ENCODE measurements at places on chromosomes 2 and 18. TPM values are rescaled to one million over a fixed set of nuclear protein-coding genes. Genes with fewer than 3 reads are reported as not detected.

DNA sequence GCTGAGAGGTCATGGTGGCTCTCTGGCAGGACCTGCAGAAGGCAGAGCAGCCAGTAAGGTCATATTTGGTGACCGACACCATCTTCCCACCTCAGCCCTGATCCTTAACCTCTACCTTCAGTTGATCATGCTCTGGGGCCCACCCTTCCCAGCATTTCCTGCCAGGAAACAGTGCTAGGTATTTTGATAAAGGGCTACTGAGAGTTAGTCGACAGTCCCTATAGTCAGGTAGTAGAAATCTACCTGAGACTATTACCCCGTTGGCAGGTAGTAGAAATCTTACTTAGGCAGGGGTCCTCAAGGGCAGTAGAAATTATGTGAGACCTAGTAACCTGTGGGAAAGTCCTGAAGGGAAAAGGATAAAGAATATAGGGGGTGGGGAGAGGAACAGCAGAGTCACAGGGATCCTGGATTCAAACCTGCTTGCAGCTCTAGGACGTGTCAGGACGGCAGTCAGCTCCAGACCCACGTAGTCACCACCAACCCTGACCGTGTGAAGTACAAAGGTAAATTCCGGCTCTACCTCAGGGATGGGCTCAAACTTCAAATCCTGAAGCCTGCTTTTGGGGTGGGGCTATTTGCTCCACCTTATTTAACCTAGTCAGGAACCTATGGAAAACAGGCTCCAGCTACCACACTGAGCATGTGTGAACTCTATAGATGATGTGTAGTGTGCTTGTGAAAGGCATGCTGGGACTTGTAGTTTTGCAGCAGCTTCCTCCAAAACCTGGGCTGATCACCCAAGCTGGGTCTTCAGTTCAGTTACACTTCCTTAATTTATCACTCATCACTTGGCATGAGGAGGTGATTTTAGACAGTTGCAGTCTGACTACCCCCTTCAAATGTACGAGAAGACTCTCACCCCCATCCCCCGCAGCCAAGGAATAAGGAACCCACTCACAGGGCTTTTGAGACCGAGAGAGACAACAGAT is at the start of gene DQX1:
TSS of gene DQX1 (minus strand) at position 515 of the 932 bp plus-strand sequence. CDS start at position 13, 502 bp downstream.
- DNase-seq: no peak

DNA sequence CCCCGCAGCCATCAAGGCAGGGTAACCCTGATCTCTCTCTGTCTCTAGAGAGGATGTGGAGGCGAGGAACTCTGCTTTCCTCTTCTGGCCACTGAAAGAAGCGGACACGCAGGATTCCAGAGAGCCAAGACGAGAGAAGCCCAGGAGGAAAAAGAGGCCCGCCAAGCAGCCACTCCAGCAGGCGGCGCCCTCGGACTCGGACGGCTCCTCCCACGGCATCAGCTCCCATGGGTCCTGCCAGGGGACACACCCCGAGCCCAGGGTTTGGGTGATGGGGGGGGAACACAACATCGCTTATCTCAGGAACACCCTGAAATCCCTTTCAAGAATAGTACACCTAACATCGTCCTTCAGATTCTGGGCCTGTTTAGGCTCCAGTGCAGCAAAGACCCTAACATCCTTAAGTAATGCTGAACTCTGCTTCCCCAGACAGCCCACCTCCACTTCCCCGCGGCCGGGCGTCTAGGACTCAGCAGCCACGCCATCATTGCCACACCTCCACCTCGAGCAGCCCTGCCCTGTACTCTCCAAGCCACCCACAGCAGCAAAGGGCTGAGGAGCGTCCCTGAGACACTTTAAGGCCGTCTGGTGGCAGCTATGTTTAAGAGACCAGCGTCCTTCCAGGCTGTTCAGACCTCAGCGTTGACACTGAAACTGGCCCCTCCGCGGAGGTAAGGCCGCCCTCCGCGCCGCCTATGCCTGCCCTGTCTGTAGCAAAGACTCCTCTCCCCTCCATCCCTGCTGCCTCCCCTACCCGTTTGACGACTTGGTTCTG is 34.3 kb upstream of the CNGA3 start:
- DNase-seq: no peak

GRCh38 chr18:79385708-79386341 is 9.9 kb upstream of the NFATC1 start:
- no peak for DNase-seq

GRCh38 chr2:3172265-3172935 is 205.2 kb downstream of the EIPR1 start:
- DNase-seq: no peak

- DNase-seq: no peak
Measured at GRCh38 chr2:120520929-120521912, 175.3 kb downstream of the INHBB start.

GRCh38 chr2:62826141-62826540 is 120.6 kb downstream of the EHBP1 start:
- no peak for DNase-seq

DNA sequence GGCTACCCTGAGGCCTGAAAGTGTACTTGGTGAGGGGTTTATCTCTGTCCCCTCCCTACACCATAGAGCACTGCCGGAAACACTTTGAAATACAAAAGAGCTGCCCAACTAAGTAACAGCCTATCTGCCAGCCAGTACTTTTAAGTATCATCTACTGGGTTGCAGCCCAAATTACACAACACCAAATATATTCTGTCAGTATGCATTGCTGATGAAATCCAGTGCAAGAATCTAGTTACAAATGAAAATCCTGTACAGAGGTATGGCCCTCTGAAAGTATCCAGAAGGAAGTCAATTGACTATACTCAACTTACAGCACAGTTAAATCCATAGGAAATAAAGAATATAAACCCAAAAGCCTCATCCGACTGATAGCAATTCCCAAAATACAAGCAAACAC is 280.8 kb downstream of the CCDC85A start:
- DNase-seq: no peak

DNA sequence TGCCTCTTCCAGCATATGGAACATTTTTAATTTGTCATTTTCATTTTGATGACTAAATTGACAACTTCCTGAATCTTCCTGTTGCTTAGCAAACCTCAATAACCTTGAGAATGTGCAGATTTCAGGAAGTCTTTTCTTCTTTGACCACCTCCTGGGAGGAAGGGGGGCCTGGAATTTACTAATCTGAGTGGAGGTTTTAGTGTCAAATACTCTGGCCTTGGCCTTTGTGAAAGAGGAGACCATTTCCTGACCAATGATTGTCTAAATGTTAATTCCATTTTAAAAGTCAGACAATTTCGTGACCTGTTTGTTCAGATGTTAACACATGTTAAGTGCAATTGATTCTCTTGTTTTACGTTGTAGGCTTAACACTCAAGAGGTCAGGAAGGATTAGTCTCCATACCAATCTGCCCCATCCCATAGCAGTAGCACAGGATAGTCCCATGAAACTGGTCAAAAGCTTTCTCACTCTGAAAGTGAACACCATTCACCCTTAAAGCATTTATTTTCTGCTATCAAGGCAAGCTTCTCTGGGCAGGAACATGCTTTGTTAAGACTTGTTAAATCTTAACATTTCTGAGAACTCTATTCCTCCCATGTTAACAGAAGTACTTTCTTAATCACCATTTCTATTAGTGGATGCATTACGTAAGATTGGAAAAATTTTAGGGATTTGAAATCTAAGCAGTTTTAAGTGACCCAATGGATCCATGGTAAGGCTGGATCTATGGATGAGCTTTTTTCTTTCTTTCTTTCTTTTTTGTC is 219.6 kb downstream of the RND3 start:
- no peak for DNase-seq

The CTAGE1 gene
- not detected for total RNA-seq

- no peak for DNase-seq
Measured at GRCh38 chr2:85111819-85112281, 21.3 kb upstream of the TCF7L1 start.

GRCh38 chr2:182946958-182947369 is 80.5 kb upstream of the FRZB start:
- DNase-seq: no peak

GRCh38 chr2:75728614-75729419 is 18.1 kb upstream of the GCFC2 start:
- DNase-seq: no peak

GRCh38 chr2:160570376-160570775 is 76.8 kb upstream of the RBMS1 start:
- no peak for DNase-seq

DNA sequence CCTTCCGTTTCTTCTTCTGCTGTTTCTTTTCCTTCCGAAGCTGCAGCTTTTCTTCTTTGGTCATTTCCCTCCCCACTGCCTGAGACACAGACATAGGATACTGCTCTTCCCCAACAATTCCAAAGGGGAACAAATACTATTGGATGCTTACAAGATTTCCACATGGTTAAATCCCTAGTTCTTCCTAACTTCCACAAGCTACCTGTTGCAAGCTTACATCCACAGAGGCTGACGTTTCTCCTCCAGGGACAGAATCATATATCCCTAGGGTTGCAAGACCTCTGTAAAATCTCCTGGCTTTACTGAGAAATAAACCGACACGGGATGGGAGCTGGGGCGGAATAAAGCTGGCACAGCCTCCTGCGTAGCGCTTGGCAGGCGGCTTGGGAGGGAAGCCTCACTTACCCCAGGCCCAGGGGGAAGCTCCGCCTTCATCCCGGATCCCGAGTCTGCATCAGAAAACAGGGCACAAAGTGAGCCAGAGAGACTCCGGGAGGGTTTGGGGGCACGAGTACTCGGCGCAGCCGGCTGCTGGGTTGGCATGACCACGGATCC is 590 bp downstream of the EIF2B4 start:
- DNase-seq: no peak

DNA sequence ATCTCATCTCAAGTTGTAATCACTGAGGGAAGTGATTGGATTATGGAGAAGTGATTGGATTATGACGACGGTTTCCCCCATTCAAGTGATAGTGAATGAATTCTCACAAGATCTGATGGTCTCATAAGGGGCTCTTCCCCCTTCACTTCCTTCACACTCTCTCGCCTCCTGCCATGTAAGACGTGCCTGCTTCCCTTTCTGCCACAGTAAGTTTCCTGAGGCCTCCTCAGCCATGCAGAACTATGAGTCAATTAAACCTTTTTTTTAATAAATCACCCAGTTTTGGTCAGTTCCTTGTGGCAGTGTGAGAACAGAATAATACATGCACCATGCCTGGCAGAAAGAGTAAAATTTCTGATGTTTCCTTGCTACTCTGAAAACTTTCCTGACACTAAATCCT is 36.6 kb downstream of the CEP68 start:
- DNase-seq: no peak

The ANKRD36 gene
- 4.5 TPM for total RNA-seq

DNA sequence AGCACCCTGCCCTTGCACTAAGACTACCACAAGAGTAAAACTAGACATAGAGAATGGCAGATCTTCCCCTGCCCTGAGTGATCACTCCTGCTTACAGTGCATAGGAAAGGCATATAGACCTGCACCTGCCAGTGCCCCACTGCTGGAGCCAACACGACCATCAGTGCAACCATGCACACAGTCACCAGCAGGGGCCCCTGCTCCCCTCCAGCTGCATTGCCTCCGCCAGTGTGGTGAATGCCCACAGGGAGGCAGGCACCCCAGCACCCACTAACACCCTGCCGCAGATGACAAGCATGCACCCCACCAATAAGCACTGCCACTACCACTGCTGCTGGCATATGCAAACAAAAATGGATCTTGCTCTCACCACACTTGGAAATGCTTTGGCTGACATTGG is 478.8 kb downstream of the ADCYAP1 start:
- DNase-seq: no peak

The FEZ2 gene
- 16.5 TPM for total RNA-seq

GRCh38 chr2:168528016-168528415 is 71.9 kb downstream of the CERS6 start:
- no peak for DNase-seq

The APOB gene
- 3,271 TPM for total RNA-seq

The INO80C gene
- 6.4 TPM for total RNA-seq
